Naive thymus-derived CD4-positive, alpha-beta T cell (primary cell): ENCODE measurements at places on chromosomes 11 and 22. TPM values are rescaled to one million over a fixed set of nuclear protein-coding genes. Genes with fewer than 3 reads are reported as not detected.

DNA sequence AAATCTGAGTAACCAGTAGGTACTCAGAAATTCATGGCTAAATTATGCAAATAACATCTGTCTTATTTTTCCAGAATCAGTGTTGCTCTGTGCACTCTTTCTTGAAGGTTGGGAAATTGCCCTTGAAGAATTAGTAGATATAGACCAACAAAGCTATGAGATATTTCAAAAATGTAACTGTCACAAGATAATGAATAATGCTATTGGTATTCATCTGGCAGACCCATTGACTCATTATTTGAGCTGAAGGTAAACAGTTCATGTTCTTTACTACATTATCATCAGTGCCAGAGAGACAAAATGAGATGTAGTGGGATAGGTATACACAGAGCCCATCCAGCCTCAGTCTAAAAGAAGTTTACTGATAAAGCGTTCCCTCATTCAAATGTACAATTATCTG, 274.7 kb downstream of the CASP12 start:
- no peak for DNase-seq

DNA sequence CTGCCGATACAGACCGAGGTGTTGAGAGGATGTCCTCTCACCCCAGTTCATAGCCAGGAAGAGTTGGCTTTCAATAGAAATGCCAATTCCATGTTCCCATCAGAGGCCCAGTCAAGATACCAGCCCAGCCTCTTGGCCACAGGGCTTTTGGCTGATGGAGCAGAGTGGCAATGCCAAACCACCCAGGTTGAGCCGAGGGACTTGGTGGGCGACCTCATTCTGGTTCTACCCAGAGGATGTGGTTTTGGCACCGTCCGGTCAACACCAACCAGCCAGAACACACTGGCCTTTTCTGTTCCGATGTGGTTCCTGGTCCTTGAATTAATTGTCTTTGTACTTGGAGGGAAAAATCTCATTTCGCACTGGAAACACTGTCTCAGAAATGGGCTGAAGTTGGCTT, 60.5 kb downstream of the COMMD9 start:
- no peak for DNase-seq

GRCh38 chr11:14645985-14646900, 2.6 kb downstream of the PDE3B start:
- DNase-seq, result no peak

GRCh38 chr22:21571679-21572078, 4.2 kb downstream of the UBE2L3 start:
- DNase-seq, result no peak

DNA sequence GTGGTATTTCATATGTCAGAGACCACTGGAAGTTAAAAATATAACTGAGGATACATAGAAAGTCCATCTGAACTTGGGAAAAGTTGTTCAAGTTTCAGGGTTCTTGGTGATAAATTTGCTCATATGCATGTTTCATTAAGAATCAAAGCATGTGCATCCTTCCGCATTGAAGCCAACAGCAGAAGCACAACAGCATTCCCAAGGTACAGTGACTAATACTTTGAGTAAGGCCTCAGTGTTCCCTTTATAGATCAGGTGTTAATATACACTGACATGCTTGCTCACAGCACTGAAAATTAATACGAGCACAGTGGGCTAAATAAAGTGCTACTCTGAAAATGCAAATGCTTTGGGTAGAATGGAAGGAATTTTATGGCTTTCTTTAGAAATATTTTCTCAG, 691.1 kb downstream of the METTL15 start:
- no peak for DNase-seq

GRCh38 chr11:94588366-94588942, 21.3 kb downstream of the PIWIL4 start:
- no peak for DNase-seq

GRCh38 chr11:10648871-10649270, 44.7 kb downstream of the IRAG1 start:
- no peak for DNase-seq

GRCh38 chr11:1739576-1739975, 10.8 kb downstream of the IFITM10 start:
- DNase-seq, result no peak

DNA sequence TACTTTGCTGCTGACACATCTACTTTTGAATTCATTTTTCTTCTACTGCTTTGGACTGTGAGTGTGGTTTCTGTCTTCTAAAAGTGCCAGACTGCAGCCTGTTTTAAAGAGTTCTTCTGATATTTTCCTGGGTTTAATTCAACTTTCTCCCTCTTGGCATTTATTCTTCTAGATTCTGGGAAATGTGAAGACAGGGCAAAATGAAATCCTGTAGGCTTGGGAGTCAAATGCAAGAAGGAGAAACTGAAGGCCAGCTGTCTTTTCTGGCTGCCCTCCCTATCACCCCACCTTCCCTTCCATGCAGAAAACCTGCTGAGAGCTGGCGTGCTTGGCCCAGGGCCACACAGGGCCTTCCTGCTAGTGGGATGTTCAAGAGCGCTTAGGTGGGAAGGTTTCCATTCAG, 7.6 kb downstream of the ZNF70 start:
- no peak for DNase-seq

DNA sequence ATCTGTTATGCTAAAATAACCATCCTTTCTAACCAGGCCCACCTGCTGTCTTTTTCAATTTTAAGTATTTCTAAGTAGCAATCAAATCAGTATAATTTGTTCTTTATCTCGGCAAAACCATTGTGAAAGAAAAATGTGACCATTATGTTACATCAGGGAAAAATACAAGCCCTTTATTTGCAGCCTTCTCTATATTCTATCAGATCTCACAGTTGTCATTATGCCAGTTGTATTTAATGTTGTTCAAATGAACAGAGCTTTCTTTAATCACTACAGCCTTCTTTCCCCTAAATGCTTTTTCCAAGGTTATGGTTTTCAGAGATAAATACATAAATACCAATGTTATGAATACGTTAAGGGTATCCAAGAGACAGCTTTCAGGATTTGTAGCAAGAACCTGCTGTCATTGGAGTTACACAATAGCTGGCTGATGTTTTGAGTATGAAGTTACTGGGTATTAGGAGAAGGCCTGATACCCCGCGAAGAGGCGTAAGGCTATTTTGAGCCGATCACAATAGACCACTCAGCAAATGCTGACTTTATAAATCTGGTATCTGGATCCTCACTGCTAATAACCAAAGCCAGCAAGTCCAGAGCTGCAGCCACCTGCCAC, 406.3 kb downstream of the CADM1 start:
- DNase-seq, result no peak

- DNase-seq, result no peak
These were observed 44.3 kb downstream of the SLC5A12 start for GRCh38 chr11:26677566-26677965.

DNA sequence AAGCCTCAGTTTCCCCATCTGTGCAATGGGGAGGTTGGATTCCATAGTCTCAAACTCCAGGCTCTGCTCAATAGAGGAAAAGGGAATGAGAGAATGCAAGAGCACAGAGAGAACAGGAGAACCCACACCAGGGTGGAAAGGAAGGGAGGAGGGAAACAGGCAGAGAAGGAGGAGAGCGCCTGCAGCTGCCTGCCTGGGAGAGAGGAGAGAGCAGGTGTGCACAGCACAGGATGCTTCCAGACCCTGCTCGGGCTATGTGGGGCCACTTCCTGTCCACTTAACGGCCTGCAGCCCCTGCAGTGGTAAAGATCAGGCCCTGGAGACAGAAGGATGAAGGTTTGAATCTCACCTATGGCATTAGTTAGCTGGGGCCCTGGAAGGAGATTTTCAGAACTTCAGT, 12.3 kb downstream of the LRRC32 start:
- no peak for DNase-seq

DNA sequence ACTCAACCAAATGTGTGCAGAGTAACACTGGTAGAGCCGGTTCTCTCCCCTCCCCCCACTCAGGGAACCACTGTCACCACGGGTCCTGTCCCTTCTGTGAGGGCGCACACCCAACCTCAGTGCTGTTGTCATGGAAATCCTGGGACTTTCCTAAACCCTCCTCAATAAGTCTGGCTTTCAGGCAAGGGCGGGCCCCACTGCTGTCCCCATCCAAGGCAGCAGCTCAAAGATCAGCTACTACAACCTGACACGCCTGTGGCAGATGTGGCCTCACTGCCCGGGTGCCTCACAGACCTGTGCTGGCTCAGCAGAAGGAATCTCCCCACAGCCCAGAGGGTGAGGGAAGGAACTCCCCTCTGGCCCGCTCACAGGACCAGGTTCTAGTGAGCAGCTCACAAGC, 2.2 kb downstream of the PRODH start:
- no peak for DNase-seq

DNA sequence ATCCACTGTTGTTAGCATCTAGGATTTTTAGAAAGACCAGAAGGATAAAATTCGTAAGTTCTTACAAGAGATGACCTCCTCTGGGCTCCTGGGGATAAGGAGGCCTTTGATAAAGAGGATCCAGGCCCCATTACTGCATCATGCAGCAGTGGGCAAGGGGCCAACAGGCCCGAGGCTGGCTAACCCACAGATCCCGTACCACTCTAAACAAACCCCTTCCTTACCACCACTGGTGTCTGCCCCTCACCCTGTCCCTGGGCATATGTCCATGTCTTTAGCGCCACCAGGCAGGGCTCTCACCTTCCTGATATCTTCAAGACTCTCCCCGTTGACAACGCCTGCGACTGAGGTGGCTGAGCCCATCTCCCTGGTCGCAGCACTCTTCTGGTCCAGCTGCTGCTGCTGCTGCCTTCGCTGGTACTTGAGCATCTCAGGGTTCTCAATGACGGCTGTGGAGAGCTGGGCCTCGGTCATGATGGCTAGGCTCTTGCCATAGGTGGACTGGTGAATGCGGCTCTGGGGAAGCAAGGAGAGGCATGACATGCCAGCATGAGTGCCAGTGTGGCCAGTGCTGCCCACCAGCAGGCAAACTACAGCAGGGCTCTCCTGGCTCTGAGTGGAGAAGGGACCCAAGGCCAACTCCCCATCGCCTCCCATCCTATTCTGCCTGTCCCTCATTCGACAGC, 46.2 kb downstream of the HIRA start:
- DNase-seq, result no peak

DNA sequence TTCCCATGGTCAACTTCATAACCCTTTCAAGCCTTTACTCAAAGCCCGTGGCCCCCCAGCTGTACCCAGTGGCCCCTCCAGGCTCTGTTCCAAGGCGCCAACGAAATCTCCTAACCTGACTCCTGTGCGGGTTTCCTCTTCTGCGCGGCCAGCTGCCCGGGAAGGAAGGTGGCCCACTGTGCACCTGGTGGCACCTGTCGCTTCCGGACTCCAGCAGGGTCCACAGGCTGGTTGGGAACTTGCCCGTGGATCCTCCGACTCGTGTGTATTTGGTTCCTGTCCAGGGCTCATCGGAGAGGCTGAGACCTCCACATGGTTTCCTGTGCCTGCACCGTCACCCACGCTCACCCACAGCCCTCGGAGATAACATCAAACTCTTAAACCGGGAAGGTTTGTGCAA, 335.4 kb downstream of the BRD1 start:
- no peak for DNase-seq

DNA sequence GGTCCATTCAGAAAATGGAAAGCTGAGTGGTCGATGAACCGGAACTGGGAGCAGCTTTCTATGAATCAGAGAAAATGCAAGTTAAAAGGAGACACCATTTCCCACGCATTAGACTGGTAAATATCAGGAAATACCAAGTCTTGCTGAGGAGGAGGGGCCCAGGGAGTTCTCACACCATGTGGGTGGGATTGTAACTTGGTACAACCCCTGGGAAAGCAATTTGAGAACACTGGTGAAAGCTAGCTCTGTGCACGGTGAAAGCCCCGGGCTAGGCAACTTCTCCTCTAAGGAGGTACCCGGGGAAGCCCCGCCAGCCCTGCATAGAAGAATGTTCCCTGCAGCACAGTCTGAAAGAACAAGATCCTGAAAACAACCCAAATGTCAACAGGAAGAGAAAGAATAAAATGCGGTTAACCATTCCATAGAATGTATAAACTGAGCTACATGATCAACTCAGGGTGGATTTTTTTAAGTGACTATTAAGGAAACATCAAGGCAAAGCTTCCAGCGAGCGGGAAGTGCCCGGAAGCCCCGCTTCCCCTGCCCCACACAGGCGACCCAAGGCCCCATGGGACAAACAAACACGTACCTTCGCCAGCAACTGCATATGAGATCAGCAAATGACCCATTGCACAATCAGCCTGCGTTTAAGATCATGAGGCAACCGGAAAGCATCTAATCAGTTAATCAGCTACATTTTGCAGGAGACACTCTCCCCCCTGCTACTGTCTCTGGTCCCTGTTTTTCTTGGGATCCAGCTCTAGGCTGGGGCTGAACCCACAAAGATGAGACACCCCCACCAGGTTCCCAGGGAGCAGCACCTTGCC, 11.3 kb downstream of the SHANK2 start:
- no peak for DNase-seq

DNA sequence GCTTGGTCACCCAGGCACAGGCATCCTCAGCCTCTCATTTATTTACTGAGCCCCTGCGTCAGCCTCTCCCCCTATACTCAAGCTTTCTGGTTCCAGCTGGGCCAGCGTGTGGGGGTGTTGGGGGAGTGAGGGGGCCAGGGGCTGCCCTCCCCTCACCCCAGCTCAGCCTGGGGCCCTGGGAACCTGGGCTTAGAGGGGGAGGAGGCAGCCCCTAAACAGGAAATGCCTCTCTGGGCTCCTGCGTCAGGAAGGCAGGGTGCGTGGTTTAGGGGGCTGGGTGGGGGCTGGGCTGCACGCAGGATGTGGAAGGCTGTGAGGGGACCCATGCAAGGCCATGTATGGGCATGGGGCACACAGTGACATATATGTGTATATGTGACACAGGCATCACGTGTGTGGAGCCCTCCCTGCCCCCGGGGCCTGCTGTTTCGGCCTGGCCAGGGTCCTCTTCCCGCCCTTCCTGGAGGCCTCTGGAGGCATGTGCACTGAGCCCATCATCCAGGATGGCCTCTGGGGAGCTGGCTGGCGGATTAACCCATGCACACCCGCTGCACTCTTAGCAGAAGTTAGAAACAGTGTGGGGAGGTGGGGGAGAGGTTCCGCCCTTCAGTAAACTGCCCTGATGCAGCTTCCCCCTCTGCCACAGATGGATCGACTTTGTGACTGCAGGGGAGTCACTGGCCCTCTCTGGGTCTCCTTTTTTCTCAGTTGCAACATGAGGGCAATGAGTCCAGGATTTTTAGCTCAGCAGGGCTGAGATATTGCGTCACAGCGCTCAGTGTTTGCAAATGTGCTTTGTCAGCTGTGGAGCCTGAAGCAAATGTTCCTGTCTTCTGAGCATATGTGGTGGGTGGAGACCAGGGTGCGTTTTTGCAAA, 1.1 kb upstream of the CD248 start:
- DNase-seq, result peak; percentile 86

- peak; percentile 29 for DNase-seq
These were observed 36.0 kb upstream of the CSNK1E start for GRCh38 chr22:38353142-38353629.

- no peak for DNase-seq
These were observed 31.6 kb upstream of the ZBTB16 start for GRCh38 chr11:114027926-114028325.

GRCh38 chr11:65444314-65445051, 21.9 kb downstream of the NEAT1 start:
- no peak for DNase-seq

MRGPRX3 gene
- not detected for total RNA-seq

PHRF1 gene
- total RNA-seq, result 47.5 TPM

P4HA3 gene
- total RNA-seq, result not detected

CTSW gene
- 27.2 and 29.6 TPM in 2 replicates for total RNA-seq

MYO18B gene
- total RNA-seq, result 0.42 TPM

KLHDC7B gene
- 6.8 TPM for total RNA-seq

NLRP14 gene
- total RNA-seq, result not detected

PARVA gene
- total RNA-seq, result 0.08 TPM

OR5B21 gene
- total RNA-seq, result 0.48 and 1.1 TPM in 2 replicates
